ENCODE measurements at places on chromosomes 7 and 10. TPM values are rescaled to one million over a fixed set of nuclear protein-coding genes. Genes with fewer than 3 reads are reported as not detected.

The TMEM273 gene
- not detected for total RNA-seq

The OR2A1 gene
- under 0.01 TPM for total RNA-seq

The XRCC2 gene
- under 0.01 TPM for total RNA-seq

The TAS2R41 gene
- total RNA-seq: not detected

The ANKRD2 gene
- 1.8 TPM for total RNA-seq

The GNAT3 gene
- not detected for total RNA-seq

The LRIT1 gene
- not detected for total RNA-seq

The ARPC1B gene
- 394 TPM for total RNA-seq

The ZNF37A gene
- 17.7 TPM for total RNA-seq

The METTL2B gene
- total RNA-seq: 30.9 TPM

The ANXA8L1 gene
- not detected for total RNA-seq

The FGFBP3 gene
- total RNA-seq: 0.50 TPM

The SYPL1 gene
- 54.4 TPM for total RNA-seq

The MMP21 gene
- total RNA-seq: 0.26 TPM

The SLC16A9 gene
- total RNA-seq: 0.26 TPM

The CHN2 gene
- total RNA-seq: 0.33 TPM

The MCM10 gene
- 0.83 TPM for total RNA-seq

Measured in fibroblast of lung (primary cell).